Osteocyte (in vitro differentiated cells): ENCODE measurements at places on chromosomes 1 and 21. TPM values are rescaled to one million over a fixed set of nuclear protein-coding genes. Genes with fewer than 3 reads are reported as not detected.

Gene PRAMEF15
- not detected in 2 replicates for total RNA-seq

- DNase-seq, result no peak
These were observed 110.2 kb upstream of the L1TD1 start for GRCh38 chr1:62084310-62084890.

DNA sequence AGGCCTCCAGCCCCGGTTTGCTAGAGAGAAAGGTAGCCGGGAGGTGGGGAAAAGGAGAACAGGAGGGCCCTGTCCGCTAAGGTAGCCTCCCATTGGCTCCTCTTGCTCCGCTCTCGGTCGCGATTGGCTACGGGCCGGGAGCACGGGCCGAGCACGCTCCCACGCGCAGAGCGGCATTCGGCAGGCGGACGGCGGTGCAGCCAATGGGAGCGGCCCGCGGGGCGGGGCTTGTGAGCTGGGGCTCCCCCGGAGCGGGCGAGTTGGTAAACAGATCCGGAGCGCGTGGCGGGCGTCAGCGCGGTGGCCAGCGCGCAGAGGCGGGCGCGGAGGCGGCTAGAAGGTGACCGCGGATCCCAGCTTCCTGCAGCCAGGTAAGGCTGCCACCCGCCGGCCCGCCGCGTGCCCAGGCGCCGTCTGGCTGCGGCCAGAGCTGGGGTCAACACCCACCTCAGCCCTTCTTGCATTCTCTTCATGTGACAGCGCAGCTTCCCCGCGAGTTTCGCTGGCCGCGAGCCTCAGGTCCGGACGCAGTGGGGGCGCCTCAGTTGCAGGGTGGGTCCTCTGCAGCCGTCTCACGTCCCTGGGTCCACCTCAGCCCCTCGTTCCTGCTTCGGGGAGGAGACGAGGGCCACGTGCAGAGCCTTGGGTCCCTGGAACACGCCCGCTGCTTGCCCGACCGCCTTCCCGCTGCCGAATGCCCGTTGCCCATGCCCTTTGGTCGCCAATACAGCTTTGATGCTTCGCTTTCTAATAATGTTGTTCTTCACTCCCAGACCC, at the start of gene COQ8A:
Gene COQ8A (plus strand): TSS at position 266 of the 777 bp plus-strand sequence. CDS start 21,092 bp downstream, outside the sequence.
- DNase-seq, result peak; percentile 100

- no peak for DNase-seq
These were observed 274.1 kb upstream of the CHRM3 start for GRCh38 chr1:239112101-239112935.

DNA sequence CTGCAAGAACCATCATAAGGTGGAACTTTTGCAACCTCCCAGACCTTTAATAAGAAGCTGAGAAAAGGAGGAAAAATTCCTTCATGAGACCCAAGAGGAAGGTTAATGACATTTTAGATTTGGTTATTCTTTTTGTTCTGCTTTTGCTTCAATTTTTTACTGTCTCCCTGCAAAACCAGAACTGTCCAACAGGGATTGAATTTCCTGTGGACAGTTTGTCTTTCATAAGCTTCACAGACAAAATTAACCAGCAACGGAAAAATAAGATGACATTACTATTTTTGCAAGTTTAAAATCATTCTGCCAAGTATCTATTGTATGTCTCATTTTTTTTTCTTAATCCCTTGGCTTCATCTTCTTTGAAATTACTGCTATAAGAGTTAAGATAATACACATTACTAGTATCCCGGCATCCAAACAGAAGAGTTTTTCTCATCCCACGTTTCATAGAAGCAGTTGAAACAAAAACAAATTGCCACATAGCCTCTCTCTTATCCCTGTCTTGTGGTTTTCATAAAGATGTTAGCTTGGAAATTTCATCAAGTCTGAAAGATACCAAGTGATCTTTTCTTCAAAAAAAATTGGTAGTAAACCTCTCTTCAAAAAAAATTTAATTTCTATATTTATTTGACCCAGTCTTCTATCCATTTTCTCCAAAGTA, 465.3 kb upstream of the PTBP2 start:
- DNase-seq, result no peak

- no peak for DNase-seq
These were observed 53.9 kb downstream of the CASQ2 start for GRCh38 chr1:115714572-115715141.

- DNase-seq, result no peak
These were observed 237.0 kb downstream of the MRPL39 start for GRCh38 chr21:25370311-25370744.

DNA sequence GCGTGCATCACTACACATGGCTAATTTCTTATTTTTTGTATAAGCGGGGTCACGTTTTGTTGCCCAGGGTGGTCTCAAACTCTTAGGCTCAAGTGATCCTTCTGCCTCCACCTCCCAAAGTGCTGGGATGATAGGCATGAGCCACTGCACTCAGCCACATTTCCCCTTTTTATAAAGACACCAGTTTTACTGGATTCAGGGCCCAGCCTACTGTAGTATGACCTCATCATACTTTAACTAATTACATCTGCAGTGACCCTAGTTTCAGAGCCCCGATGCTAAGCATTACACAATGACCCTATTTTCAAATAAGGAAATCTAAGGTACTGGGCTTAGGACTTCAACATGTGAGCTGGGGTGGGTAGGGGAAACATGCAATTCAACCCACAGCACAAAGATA, 31.8 kb upstream of the ENAH start:
- DNase-seq, result no peak

DNA sequence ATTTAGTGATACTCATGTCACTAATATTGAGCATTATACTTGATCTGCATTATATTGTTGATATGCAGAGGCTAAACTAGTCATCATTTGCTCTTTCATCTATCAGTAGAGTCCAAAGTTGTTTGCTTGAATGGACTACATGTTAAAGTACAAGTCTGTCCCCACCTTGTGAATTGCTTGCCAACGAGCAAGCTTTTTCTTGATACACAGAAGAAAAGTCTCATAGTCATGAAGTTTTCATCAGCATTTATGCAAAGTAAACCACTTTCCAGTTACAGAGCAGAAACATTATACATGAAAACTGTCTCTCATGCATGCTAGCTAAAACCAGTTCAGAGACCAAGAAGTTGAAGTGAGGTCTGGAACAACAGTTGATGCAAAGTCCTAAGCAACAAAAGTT, 13.0 kb downstream of the SFPQ start:
- DNase-seq, result no peak
